D721Med (cell line): ENCODE measurements at places on chromosomes 4 and X.

DNA sequence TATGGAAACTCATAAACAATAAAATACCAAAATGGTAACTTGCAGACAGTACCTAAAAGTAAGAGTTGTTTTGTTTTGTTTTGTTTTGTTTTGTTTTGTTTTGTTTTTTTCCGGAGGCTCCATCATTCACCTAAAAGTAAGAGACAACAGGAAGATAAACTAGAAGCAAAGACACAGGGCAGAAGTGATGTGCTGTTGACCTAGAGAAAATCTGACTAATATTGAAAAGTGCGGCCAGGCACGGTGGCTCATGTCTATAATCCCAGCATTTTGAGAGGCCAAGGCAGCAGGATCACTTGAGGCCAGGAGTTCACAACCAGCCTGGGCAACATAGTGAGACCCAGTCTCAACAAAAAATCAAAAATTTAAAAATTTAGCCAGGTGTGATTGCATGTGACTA, 5.6 kb upstream of the CENPC start:
- no peak for DNase-seq

GRCh38 chr4:132506568-132506967, 642.5 kb upstream of the PCDH10 start:
- DNase-seq = no peak

DNA sequence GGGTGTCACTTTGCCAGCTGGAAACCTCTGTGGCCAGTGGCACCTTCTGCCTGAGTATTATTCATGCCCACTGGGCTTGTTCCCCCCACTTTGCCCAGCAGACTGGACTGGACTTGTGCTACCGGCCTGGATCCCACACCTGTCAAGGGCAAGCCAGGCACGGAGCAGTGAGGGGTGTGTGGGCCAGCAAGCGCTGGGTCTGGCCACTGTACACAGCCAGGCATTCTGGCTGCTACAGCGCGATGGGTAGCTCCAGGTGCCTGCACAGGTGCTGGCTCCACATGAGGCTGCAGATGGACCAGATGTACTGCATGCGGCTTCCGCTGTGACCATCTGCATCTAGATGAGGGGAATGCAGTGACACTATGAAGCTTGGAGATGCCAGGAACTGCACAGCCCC, 39.5 kb downstream of the KCNE5 start:
- no peak for DNase-seq

- no peak for DNase-seq
Measured at GRCh38 chr4:124790471-124790870, 77.9 kb upstream of the ANKRD50 start.

- DNase-seq = no peak
Measured at GRCh38 chr4:4560642-4561041, 18.8 kb upstream of the STX18 start.

DNA sequence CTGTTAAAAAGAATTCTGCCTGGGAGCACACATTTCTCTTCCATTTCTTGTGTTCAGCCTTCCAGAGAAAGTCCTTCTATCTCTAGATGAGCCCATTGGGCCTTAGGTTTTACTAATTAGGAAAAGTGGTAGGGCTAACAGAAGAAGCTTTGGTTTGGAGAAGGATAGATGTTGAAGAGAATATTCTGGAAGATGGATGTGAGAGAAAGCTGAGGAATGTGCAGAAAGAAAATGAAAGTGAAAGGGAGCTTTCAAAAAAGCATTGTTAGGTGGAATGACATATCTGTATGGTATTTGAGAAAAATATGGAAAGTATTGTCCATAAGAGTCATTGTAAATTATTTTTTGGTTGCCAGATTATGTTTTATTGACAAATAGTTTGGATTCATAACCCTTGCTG, 474.8 kb upstream of the SLIT2 start:
- DNase-seq = no peak

GRCh38 chr4:22345055-22345454, 170.8 kb downstream of the ADGRA3 start:
- no peak for DNase-seq

DNA sequence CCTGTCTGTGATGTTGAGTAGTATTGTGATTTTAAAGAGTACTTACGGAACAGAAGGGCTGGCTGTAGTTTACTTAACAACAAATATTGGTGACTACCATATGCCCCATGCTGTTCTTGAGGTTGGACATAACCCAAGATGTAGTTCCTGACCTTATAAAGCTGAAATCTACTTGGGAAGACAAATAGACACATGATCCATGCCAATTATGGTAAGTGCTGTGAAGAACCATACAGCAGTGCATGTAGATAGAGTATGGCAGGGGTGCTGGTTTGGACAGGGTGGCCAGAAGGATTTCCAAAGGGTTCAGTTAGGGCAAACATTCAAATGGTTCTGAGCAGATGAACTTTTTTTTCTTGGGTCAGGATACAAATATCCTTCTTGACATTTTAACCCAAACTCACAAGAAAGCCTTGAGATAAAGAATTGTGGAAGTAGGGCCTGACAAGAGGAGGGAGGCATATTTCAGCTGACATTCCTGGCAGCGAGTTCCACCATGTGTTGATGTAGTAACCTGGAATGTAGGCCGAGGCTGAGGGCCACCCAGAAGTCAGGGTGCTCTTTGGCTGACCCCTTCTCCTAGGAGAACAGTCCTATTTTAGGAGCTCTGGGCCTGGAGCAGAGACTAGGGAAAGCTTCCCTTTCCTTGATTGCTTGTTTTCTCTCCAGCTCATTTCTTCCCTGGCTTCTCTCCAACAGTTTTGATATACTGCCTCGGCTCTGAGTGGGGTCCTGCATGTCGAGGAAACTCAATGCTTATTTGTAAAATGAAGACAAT, 74.2 kb downstream of the FREM3 start:
- no peak for DNase-seq

GRCh38 chrX:150372756-150373155, 9.6 kb downstream of the MAMLD1 start:
- no peak for DNase-seq

DNA sequence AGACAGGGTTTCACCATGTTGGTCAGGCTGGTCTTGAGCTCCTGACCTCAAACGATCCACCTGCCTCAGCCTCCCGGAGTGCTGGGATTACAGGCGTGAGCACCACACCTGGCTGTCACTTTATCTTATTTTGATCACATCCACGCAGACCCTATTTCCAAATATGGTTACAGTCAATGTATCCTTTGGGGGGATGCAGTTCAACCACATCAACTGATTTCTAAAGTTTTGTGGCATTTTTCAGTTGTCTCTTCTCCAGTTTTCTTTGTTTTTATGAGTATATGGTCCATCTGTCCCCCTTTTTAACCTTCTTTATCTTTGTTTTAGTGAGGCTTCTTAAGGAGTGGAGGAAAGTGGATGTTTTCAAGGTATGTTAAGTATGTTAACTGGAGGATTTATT, 4.1 kb upstream of the HPF1 start:
- DNase-seq = no peak

DNA sequence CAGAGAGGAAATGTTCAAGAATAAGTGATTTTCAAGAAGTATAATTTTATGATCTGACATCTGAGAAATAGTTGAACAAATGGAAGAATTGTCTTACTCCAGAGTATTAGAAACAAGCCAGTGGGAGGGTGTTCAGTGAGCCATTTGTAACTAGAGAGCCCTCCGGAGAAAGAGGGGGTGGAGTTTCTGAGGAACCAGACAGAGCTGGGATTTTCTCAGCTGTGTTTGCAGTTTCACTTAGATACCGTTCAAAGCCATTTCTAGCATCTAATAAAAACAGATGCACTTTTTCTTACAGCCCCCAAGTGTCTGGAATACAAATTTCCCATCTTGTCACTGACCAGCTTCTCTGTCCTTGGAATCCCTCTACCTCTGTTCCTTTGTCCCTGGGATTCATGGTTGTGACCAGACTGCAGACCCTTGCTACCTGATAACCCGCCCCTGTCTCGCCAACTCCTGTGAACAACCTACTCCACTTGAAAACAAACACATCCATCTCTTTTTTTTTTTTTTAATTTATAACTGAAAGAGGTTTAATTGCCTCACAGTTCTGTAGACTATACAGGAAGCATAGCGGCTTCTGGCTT, 132.8 kb upstream of the KLF3 start:
- no peak for DNase-seq

DNA sequence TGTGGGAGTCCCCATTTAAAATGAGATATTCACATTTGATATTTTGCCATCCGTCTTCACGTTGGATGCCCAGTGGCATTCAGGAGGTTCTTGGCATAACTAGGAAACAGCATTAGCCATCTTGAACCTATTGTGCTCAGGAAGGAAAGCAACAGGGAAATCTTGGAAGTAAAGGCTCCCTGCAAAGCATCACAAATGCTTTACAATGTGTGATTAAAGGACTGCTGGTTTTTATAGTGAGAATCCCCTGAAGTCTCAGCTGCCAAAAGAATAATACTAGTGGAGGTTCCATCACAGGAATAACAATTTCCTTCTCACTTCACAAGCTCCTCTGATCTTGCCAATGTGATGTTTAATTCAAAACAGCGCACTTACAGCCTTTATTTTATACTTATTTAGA, 49.7 kb upstream of the NPNT start:
- no peak for DNase-seq

- DNase-seq = no peak
Measured at GRCh38 chr4:142846108-142846728, at the start of gene INPP4B. INPP4B (minus strand) TSS chr4:142846301.

- no peak for DNase-seq
Measured at GRCh38 chr4:173218411-173219125, 50.0 kb downstream of the GALNT7 start.

DNA sequence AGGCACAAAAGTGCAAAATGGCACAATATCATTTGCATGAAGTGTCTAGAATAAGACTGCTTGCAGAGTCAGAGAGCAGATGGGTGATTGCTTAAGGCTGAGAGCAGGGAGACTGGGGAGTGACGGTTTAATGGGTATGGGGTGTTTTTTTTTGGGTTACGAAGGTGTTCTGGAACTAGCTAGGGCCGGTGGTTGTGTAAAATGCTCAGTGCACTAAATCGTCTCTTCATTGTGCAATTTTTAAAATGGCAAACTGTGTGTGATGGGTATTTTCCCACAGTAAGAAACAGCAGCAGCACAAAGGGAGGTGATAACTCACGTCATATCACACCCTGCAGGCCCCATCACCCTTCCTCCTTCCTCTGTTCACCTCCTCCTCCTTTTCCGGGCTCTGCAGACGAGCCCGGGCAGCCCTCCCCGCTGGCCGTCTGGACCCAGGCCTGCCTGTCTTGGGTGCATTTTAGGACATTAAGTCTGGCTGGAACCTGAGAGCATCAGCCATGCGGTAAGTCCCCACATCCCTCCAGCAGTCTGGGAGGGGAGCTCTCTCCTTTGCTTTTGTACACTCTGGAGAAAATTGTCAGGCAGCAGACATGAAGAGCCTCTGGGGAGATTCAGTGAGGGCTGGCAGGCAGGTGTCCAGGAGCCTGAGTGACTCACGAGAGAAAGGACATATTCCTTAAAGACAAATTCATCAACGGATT, 42.7 kb downstream of the ASMT start:
- no peak for DNase-seq

GRCh38 chr4:180650273-180650672, 1592.9 kb upstream of the TENM3 start:
- no peak for DNase-seq

DNA sequence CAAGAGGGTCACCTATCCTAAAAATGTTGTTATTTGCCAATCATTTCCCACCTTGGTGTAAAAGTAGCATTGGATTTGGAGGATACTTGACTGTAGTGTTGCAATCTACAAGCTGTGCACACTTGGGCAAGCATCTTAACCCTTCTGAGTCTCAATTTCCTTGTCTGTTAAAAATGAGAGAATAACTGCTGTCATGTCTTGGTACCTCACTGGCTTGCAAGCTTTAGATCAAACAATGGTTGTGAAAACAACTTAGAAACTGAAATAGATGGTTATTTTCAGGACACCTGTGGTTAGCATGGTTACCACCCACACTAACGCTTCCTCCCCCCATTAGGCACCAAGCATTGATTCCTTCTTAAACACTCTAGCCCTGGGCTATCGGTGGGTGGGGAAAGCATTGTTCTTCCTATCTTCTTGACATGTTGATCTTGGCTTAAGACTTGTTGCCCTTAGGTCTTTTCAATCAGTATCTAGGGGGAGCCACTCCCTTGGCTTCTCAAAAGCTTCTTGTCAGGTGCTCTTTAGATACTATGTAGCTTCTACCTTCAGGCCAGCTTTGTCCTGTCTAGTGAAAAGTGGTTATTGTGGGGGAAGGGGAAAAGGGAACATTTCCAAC, 10.6 kb upstream of the AMOT start:
- no peak for DNase-seq

DNA sequence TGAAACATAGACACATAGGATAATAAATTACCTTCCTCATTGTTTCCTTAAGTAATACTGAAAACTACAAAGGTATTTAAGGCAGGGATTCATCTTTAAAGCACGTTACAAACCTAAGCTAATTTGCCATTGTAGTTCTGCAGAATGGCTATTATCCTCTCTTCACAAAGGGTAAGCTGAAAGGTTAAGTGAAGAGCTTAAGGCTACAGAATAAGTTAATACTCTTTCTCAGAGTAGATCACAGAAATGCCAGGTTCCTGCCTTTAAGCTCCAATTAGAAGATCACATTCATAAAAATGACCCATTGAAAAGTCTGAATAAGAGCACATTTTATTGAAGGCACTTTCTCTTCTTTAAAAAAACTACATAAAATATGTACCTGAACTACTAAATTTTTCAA, 42.1 kb upstream of the PRDM5 start:
- DNase-seq = no peak

GRCh38 chrX:68588602-68589371, 58.7 kb upstream of the STARD8 start:
- DNase-seq = no peak

DNA sequence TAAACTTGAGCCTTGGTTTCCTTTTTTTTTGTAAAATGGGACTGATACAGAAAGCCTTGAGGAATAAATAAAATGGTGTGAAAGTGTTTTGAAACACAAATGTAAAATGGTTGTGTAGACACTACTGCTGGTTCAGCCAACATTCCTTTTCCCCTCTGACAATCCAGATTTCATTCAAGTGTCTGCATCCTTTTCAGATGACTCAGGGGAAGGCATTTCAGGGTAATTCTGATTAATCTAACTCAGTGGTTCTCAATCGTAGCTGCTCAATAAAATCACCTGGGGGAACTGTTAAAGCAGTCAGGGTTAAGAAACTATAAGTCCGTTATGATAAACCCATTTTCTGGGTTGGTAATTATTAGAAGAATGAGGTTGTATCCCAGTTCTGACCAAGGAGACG, 4.6 kb downstream of the ARHGAP10 start:
- DNase-seq = no peak

- no peak for DNase-seq
Measured at GRCh38 chr4:148126825-148127224, 315.4 kb downstream of the NR3C2 start.

DNA sequence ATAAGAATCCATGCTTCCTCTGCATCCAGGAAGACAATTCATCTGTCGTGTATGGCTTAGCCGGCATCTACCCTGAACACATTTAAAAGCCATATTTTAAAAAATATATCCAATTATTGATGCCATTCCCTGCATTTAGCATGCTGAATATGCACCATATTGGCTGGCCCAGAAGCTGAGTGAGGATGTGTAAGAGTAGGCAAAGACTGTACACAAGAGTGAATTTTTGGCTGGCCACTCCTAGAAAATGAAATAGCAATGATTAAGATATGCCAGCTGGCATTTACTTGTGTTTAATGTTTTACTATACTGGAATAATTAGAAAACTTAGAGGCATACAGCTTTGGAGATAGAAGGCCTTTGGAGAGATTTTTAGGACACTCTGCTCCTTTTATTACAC, 25.8 kb downstream of the GABRA4 start:
- no peak for DNase-seq

GRCh38 chrX:66680451-66680850, 41.6 kb upstream of the EDA2R start:
- no peak for DNase-seq
